ENCODE measurements at places on chromosomes 2 and 18. TPM values are rescaled to one million over a fixed set of nuclear protein-coding genes. Genes with fewer than 3 reads are reported as not detected.

DNA sequence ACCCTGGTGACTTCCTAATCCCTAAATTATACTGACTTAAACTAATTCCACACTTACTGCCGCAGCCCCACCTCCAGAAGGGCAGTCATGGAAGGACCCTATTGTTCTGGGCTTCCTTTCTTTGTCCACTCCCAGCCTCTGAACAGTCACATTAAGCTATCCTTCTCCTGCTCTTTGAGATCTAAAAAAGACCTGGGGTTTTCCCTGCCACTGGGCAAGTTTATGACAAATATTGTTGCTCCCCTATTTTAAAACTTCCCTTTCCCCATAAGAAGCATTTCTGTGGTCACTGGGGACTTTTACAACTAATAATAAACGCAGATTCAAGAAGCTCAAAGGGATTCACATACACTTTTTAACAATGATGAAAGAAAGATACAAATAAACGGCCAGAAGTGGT lies 47.2 kb upstream of the XPO1 start:
- no peak for DNase-seq

DNA sequence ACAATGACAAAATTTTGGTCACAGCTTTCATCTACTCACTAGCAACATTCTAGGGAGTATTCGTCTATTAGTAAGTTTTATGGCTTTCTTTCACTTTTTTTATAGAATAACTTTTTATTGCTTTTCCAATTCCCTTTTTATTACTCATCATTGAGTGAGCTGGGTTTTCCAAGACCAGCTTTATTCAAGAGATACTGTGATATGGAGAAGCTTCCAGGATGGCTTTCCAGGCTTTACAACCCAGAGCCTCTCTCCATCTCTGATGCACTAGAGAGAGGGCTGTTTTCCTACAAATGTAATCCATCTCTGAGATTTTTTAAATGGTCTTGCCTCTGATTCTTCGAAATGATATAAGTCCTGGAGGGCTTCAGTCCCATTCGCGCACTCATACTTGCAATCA lies 118.3 kb downstream of the LDLRAD4 start:
- no peak for DNase-seq

GRCh38 chr2:146986161-146986560 lies 858.7 kb upstream of the ACVR2A start:
- DNase-seq = no peak

- DNase-seq = no peak
These were observed 67.4 kb upstream of the RPL31 start for GRCh38 chr2:100934504-100935371.

GRCh38 chr2:96832754-96833507 lies 10.9 kb downstream of the ANKRD23 start:
- no peak for DNase-seq

- DNase-seq = no peak
These were observed 54.5 kb upstream of the GPR45 start for GRCh38 chr2:105186967-105187498.

- no peak for DNase-seq
These were observed 48.3 kb upstream of the BMPR2 start for GRCh38 chr2:202327858-202328257.

GRCh38 chr2:192298664-192299063 lies 103.9 kb upstream of the TMEFF2 start:
- peak; percentile 22 for DNase-seq

Gene FRZB
- total RNA-seq = 0.08 TPM

Gene FAHD2B
- 9.4 TPM for total RNA-seq

Gene OXER1
- total RNA-seq = not detected

Gene LANCL1
- total RNA-seq = 42.6 TPM
